Upper lobe of right lung (tissue), 1 donor: ENCODE measurements at places on chromosomes 6 and 20.
A peak's percentile ranks its signal among the peaks of the same experiment; 100 is the strongest.

GRCh38 chr6:32551410-32551809 lies 21.3 kb upstream of the HLA-DRB5 start:
- no peaks in the 10 kb centered on the region for H3K36me3 ChIP-seq
- no peak overlapping the region for H3K27ac ChIP-seq
- no peaks in the 10 kb centered on the region for H3K4me1 ChIP-seq
- H3K4me3 ChIP-seq = no peak overlapping the region

- no peaks in the 10 kb centered on the region for H3K36me3 ChIP-seq
- H3K4me3 ChIP-seq = no peak overlapping the region
- peaks cover 69% of the 10 kb centered on the region for H3K27me3 ChIP-seq
Measured at GRCh38 chr20:63150391-63150898, 65.5 kb downstream of the YTHDF1 start.

DNA sequence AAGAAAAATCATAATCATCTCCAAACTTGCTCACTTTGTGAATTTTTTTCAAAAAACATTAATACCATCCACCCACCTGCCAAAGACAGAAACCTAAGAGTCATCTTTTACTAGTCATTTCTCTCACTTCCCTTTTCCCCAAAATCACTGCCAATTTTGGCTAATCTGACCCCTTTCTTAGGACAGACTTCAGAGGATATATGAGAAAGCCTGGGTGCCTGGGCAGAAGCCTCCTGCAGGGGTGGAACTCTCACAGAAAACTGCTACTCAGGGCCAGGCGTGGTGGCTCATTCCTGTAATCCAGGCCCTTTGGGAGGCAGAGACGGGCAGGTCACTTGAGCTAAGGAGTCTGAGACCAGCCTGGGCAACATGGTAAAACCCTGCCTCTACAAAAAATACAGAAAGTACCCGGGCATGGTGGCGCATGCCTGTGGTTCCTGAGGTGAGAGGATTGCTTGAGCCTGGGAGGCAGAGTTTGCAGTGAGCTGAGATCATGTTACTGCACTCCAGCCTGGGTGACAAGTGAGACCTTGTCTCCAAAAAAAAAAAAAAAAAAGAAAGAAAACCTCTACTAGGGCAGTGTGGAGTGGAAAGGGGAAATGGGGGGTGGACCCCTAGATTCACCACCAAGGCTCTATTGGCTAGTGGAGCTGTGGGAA lies 3.8 kb downstream of the DEK start:
- H3K27me3 ChIP-seq = no peaks in the 10 kb centered on the region
- H3K27ac ChIP-seq = peak overlapping the region; percentile 9
- peaks cover 15% of the 10 kb centered on the region for H3K4me1 ChIP-seq
- no peak overlapping the region for H3K4me3 ChIP-seq

DNA sequence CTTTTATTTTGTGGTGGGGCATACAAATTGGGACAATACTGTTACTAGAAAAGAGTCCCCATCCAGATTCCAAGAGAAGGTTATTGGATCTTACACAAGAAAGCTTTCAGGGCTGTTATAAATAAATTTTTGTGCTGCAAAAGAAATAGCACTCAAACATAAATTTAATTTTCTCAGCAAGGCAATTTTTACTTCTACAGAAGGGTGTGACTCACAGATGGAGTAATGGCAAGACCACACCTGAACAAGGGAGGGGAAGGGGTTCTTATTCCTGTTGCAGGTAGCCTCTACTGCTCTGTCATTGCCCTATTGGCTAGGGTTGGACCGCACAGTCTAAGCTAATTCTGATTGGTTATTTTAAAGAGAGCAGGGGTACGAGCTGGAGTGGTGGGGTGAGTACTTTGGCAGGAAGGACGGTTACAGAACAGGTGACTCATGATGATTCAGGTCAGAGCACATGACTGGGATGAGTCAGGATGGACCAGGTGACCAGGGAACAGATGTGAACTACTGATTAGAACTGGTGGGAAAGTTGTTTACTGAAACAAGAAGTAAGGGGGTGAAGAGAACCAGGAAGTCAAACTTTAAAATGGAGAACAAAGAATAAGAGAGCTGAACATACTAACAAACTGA lies 41.1 kb downstream of the CNR1 start:
- DNase-seq = no peak
- H3K4me1 ChIP-seq = no peaks in the 10 kb centered on the region
- H3K36me3 ChIP-seq = no peaks in the 10 kb centered on the region
- H3K4me3 ChIP-seq = no peak overlapping the region
- no peak overlapping the region for H3K27ac ChIP-seq
- H3K27me3 ChIP-seq = no peaks in the 10 kb centered on the region

- no peaks in the 10 kb centered on the region for H3K27me3 ChIP-seq
- no peak overlapping the region for H3K4me3 ChIP-seq
- H3K27ac ChIP-seq = no peak overlapping the region
- H3K4me1 ChIP-seq = no peaks in the 10 kb centered on the region
- DNase-seq = no peak
- no peaks in the 10 kb centered on the region for H3K36me3 ChIP-seq
Measured at GRCh38 chr20:43893930-43894329, 20.7 kb upstream of the TOX2 start.

GRCh38 chr20:54200487-54201267 lies 7.2 kb upstream of the PFDN4 start:
- no peaks in the 10 kb centered on the region for H3K36me3 ChIP-seq
- DNase-seq = no peak
- H3K27ac ChIP-seq = no peak overlapping the region
- no peak overlapping the region for H3K4me3 ChIP-seq
- no peaks in the 10 kb centered on the region for H3K27me3 ChIP-seq
- H3K4me1 ChIP-seq = no peaks in the 10 kb centered on the region
